Brain pericyte (primary cell): ENCODE measurements at places on chromosomes 16 and 17.

- no peak for DNase-seq
Measured at GRCh38 chr16:850668-851067, 50.1 kb upstream of the GNG13 start.

DNA sequence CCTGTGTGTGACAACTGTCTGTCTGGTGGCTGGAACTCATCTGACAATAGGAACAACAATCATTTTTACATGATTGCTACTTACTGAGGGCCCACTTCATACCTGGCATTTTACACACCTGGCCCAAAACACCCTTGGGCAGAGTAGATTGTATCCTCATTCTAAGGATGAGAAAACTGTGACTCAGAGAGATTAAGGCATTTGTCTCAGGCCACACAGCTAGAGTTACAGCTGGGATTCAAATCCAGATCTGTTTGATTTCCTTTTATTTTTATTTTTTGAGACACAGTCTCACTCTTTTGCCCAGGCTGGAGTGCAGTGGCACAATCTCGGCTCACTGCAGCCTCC, 242.1 kb downstream of the XYLT1 start:
- DNase-seq: no peak

DNA sequence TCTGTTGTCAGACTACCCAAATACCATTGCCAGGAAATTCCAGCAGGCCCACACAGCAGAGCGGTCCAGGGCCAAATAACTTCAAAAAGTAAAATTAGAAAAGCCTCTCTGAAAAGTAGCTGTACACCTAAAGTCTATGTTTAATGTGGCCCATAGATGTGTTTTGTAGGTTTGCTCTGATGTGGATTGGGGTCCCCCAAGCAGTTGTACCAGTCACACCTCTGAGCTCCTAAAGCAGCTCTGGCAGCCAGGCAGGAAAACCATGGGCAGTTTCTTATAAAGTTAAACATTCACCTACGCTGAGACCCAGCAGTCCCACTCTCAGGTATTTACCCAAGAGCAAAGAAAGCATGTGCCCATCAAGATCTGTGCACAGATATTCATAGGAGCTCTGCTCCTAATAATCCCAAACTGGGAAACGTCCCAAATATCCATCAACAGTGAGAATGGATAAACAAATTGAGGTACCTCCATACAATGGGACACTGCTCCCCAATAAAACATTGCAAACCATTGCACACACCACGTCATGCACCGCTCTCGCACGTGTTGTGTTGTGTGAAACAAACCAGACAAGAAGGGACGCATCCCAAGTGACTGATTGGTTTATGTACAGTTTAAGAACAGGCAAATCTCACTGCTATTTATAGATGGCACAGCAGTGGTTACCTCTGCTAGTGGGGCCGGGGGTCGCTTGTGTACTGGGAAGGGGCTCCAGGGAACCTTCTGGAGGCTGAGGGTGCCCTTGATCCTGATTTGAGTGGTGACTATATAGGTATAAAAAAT, 15.8 kb upstream of the PRM1 start:
- no peak for DNase-seq

DNA sequence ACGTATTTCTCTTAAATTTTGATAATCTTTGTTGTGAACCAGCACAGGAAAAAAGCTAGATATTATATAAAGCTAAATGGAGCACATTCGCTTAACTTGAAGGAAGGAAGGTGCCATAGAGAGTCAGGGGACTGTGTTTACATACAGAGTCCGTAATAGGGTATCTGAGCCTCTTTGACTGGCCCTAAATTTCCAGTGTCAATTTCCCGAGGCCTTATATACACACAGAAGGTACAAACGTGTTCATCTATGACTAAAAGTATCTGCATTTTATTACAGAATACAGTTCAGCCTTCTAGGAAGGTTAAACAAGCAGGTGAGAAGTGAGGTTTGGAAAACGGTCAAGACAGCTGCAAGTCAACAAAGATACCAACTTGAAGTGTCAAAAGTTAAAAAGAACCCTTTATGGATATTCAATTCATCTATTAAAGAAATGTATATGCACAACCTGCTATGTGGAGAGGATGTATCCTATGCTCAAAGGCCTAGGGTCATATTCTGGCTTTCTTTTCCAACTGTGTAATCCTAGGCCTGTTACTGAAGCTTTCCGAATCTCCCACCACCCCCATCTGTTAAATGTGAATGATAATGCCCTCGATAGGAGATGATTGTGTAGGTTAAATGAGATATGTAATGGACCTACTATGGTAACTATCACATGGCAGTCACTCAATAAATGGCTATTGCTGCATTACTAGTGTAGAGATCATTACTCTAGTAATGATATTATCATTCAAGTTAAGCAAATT, 263.7 kb upstream of the MAF start:
- no peak for DNase-seq

DNA sequence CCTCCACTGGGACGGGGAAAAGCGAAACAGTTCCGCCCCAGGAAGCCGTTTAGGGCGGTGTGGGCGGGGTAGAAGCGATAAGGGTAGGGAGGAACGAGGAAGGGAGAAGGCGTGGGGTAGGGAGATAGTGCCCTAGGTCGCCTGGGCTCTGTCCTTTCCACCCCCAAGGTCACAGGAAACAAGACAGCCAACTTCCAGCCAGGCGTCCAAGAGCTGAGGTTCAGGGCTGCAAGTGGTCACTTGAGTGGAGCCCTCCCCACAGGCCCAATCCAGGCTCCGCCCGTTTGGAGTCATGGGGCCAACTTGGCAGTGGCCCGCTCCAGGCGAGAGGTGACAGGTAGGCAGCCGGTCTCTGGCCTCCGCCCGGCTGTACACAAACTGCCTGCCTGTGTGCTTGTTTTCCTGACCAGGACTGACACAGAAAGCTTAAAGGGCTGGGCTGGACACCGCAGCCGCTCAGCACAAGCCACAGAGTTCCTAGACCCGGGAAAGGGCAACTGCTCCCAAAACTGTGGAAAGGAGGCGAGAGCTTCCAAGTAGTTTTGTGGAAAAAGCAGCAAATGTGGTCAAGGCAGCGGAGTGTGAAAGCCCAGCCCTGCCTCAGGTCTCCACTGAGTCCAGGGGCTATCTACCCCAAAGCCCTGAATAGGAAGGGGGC, at the start of gene RILP:
TSS of gene RILP (minus strand) at position 23 of the 658 bp plus-strand sequence. CDS start 62 bp downstream, outside the sequence.
- no peak for DNase-seq

GRCh38 chr17:81130385-81131361, 34.6 kb upstream of the PVALEF start:
- no peak for DNase-seq

GRCh38 chr16:54334208-54334607, 47.6 kb upstream of the IRX3 start:
- DNase-seq: no peak

- no peak for DNase-seq
Measured at GRCh38 chr16:76303637-76304314, 26.6 kb downstream of the CNTNAP4 start.
